ENCODE measurements at places on chromosomes 13 and 19.

DNA sequence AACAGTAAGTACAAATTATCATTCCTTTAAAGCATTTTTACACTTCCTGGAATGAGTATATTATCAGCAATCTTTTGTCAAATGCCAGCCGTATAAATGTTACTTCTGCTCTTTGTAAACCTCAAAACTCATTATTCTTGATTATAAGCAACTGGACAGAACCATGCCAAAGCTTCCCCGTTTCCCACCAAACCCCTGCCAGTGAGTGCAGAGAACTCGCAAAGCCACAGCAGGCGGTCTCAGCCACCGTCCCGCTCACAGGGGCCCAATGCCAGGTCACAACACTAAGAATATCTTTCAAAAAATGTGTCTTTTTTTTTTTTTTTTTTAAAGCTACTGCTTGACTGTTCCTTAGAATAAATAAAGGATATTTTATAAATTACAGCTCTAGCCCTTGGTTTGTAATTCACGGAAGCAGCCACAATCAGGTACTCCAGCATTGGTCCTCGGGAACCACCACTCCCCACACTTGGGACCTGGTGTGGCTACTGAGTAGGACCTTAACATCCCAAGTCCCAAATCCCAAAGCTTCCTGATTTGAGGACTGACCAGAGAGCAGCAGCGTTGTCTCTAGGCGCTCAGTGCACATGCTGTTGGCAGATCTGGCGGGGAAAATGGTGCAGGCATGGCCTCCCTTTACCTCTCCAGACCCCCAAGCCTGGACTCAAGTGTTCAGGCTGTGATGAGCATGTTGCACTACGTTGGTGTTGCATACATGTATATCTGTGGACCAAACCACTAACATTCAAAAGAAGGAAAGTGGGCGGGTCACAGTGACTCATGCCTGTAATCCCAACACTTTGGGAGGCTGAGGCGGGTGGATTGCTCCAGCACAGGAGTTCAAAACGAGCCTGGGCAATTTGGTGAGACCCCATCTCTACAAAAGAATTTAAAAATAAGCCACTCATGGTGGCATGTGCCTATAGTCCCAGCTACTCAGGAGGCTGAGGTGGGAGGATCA, 19.0 kb downstream of the KCTD15 start:
- peak; percentile 26 for DNase-seq

DNA sequence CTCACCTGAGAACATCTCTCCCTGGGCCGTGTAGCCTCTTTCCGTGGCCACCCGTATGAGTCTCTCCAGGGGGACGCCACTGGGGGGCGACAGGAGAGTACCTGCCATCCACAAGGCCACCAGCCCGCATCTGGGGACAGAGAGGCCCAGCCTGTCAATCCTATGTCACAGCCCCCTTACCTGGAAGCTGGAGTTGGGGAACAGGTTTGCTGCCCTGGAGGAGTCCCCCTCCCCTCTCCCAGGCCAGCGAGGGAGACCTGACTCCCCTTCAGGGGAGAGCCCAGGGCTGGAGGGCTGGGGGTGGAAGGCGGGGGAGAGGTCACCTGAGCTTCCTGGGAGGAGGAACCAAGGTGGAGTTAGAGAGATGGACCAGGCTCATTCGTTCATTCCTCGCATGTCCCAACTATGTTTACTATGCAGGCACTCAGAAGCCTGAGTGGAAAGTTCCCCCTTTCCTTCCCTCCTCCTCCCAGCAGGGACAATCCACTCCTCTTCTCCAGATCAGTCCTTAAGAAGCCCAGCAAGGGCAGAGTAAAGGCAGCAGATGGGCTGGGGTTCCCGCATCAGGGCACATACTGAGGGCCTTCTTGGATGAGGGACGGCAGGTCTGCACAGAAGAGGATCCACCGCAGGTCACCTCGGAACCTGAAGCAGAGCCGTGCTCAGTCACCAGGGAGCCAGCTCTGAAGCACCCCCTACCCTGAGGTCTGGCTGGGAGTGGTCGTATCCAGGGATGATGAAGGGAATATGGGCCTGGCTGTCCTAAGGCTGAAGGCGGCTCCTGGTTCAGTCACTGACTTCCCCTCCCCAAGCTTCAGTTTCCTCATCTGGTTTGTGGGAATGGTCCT, 5.5 kb downstream of the ACTMAP start:
- DNase-seq: no peak

DNA sequence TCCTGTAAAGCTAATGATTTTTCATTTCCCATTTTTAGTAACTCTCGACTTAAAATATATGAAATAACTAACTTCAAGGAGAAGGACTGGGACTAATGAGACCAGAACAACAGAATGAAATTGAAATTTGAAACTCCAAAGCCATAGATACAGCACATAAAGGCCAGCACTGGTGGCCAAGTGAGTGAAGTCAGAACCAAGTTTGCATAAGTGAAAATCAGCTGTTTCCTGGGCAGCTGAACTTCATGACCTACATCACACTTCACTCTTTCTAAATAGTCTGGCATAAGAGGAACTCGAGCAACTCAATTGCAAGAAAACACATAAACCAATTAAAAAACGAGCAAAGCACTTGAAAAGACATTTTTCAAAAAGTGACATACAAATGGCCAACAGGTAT, 84.5 kb downstream of the DCLK1 start:
- no peak for DNase-seq

DNA sequence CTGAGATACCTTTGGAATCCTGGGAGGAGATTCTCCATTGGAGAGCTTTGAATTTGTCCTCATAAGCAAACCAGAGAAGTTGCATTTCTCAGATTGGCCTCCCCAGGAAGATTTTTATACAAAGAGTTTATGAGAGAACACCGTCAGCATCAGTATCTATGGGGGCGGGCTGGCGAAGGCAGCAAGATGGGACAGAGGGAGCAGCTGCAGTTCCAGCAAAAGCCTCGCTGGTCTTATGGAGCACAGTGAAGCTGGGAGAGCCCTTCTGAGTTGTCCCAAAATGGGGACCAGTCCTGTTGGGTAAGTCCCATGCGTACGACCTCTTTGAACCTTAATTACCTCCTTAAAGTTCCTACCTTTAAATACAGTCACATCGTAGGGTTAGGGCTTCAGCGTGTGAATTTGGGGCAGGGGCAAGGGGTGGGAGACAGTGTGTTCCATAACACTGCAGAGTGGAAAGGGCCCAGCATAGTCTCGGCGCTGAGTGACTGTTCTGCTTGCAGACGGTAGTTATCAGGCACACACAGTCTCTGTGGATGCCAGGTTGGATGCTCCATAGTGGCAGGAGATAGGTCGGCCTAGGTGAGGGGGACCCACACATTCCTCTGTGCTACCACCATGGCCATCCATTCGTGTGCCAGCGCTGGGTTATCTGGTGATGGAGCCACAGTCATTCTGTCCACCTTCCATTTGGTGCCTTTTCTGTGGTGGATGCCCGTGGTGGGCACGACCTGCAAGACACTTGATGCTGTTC, 34.9 kb upstream of the GPR183 start:
- DNase-seq: no peak

- DNase-seq: no peak
Observed at GRCh38 chr13:98613591-98613990, 36.7 kb upstream of the STK24 start.

DNA sequence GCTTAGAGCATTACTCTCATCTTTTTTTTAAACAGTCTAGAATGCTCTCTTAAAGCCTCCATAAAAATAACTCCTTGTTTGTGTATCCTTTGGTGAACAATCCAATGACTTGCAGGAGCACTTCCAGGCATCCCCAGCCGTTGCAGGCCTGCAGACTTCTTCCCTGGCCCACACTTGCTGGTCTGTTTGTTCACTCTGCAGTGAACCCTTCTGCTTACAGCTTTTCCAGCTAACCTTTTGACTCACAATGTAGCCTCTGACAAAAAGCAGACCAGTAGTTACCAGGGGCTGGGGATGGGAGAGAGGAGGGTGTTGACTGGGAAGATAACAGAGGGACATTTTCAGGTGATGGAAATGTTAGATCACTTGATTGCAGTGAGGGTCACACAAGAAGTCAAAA, 9.1 kb downstream of the GPR42 start:
- no peak for DNase-seq

- DNase-seq: peak; percentile 26
Observed at GRCh38 chr13:112690283-112690929, 568 bp downstream of the ATP11A start.

DNA sequence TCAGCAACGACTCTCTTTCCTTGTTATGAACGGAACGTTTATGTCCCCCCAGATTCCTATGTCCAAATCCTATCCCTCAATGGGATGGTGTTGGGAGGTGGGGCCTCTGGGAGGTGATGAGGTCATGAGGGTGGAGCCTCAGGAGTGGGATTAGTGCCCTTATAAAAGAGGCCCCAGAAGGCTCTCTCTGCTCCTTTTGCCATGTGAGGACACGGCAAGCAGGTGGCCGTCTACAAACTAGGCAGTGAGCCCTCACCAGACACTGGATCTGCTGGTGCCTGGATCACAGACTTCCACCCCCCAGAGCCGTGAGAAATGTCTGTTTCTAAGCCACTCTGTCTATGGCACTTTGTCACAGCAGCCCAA, 53.2 kb downstream of the EPS15L1 start:
- no peak for DNase-seq

DNA sequence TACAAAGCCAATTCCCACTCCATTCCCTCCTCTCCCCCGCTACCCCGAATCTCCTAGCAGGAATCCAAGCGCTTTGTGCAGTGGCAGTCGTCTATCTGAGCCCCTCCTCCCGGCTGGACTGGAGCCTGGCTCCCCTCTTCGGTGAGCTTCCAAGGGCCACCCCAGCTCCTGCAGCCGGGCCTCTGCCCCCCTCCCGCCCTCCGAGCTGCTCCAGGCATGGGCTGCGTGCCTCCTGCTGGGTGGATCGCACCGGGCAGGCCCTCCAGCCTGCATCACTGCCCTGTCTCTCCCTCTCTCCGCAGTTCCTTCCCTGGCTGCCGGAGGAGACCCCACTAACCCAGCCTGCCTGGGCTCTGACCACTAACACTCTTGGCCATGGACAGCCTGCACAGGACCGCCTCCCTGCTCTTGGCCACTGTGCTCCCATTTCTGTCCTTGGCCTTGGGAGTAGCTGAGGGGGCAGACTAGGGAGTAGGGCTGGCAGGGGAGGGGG, 12.9 kb upstream of the LENG8 start:
- DNase-seq: no peak

DNA sequence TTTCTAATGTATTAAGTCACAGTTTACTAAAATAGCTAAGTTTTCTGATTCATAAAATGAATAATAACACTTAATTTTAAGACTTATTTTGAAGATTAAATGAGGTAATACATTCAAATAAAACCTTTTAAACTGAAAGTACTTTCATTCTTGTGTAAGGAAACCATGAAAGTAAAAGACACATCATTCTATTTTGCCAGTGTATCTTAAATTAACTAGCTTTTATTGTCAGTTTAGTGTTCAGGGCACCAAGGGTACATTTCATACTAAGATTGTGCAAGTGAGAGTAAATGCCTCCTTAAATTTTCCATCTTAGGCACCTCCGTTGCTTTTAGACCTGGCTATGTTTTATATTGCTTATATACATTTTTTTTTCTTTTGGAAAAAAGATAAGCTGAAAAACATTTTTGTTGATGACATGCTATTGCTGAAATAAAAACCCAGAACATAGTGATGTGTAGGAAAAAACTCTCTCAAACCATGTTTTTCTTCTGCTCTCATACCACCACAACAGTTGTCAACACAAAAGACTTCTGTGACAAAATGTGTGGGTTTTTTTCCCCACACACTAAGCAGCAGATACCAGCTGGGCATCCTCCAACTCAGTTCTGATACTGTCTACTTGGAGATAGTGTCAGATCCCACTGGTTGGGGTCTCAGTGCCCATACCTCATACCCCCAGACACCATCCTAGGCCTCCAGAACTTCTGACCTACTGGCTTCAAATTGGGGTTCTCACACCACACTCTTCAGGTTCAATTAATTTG, 30.7 kb upstream of the LPAR6 start:
- no peak for DNase-seq

DNA sequence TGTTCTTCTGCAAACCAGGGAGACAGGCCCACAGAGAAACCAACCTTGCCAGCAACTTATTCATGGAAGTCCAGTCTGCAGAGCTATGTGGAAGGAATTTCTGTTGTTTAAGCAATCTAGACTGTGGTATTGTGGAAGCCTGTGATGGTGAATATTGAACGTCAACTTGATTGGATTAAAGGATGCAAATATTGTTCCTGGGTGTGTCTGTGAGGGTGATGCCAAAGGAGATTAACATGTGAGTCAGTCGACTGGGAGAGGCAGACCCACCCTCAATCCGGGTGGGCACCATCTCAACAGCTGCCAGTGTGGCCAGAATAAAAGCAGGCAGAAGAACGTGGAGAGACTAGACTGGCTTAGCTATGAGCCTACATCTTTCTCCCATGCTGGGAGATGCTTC, 606.0 kb downstream of the EFNB2 start:
- DNase-seq: no peak

- DNase-seq: no peak
Observed at GRCh38 chr19:12546068-12546467, 5.2 kb downstream of the ZNF564 start.

All from mammary epithelial cell (primary cell).